Foreskin keratinocyte (primary cell): ENCODE measurements at places on chromosomes 7 and 10.

DNA sequence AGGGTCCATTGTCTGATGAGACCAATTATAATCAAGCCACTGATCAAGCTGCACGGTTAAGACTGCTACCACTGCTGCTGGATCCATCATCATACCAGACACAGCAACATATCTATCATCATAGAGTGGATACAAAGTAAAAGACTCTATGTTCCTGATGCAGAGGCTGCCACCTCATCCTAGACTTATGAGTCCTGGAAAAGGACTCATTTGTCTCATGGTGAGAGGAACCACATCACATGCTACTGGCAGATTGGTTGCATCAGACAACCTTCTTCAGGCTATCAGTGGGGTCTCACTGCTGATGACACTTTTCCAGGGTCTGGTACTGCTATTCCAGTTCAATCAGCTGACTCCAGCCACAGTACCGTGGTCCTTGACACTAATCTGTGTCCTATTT lies 79.0 kb downstream of the ABI1 start:
- DNase-seq = peak; percentile 76

GRCh38 chr7:11605749-11606148 lies 226.2 kb downstream of the THSD7A start:
- no peak for DNase-seq

DNA sequence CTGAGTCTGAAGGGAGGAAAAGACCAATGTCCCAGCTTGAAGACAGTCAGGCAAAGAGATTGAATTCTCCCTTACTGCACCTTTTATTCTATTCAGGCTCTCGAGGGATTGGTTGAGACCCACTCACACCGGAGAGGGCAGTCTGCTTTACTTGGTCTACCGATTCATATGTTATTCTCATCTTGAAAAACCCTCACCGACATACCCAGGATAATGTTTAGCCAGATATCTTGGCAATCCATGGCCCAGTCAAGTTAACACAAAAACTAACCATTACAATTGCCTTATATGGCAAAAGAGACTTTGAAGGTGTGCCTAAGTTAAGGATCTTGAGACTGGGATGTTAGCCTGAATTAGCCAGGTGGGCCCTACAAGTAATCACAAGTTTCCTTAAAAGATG lies 53.8 kb upstream of the BET1 start:
- DNase-seq = no peak

- no peak for DNase-seq
Observed at GRCh38 chr7:90747516-90747915, 151.4 kb downstream of the CDK14 start.

GRCh38 chr10:48439031-48439430 lies 132.6 kb downstream of the MAPK8 start:
- peak; percentile 55 for DNase-seq

GRCh38 chr7:38274486-38274885 lies 1.1 kb upstream of the TARP start:
- no peak for DNase-seq

DNA sequence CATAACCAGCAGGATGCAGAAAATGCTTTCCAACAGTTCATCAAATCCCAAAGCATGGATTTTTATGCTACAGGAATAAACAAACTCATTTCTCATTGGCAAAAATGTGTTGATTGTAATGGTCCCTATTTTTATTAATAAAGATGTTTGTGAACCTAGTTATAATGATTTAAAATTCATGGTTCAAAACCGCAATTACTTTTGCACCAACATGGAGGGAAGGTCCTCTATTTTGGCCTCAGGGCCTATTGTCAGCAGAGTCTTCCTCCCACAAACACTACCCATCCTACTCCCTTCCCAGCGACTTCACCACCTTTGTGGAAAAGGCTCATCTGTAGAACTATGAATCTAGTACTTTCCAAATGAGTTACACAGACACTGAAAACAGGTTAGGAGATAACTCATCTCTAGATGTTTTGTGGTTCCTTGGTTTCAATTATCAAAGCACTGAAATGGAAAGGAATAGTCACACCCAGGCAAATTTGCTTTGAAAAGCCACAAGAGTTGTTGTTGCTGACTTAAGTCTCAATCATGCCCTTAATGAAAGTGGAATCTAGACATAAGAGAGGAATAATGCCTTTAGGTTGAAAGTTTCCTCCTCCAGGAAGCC lies 59.4 kb upstream of the FRMD4A start:
- no peak for DNase-seq

DNA sequence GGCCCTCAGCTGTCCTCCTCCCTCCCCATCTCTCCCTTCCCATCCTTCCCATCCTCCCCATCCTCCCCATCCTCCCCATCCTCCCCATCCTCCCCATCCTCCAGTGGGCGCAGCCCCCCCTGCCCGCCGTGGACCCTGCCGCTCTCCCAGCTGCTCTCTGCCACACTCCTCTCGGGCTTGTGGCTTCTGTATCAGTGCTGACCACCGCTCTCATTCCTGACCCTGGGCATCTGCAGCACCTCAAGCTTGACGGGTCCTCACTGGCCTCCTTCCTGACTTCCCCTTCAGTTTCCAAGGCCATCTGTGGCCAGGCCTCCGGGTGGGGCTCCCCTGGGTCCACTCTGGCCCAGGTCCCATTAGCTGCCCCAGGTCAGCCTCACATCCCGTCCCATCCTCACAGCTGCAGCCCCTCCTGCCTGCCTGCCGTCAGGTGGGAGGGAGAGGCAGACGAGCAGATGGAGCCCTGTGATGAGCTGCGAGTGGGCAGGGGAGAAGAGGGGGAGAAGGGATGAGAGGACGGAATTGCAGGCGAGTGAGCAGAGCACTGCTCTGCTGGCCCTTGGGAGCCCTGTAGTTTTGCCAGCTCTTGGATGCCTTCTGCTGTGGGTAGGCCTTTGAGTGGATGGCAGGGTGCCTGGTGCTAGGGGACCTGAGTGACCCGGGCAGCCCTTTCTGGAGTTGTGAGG lies 35.7 kb downstream of the LHPP start:
- DNase-seq = no peak

GRCh38 chr10:18687706-18688105 lies 28.5 kb downstream of the ARL5B start:
- no peak for DNase-seq

DNA sequence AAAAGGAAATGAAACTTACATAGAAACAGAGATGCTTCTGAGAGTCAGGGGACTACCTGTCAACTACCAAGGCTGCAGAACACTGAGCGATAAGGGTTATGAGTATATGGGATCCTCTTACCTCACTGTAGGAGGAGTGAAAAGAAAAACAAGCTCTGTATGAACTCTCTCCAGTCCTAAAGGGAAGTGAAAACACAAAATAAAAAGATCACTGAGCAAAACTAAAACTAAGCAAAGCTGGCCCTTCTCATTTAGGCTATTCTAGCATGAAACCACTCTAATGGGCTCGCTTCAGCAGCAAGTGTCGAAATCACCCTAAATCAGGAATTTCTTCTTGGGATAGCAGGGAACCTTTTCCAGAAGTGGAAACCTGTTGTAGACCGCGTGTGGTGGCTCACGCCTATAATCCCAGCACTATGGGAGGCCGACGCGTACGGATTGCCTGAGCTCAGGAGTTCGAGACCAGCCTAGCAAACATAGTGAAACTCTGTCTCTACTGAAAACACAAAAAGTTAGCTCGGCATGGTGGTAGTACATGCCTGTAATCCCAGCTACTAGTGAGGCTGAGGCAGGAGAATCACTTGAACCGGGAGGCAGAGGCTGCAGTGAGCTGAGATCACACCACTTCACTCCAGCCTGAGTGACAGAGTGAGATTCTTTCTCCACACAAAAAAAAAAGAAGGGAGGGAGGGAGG lies 27.0 kb downstream of the DCLRE1C start:
- DNase-seq = no peak

GRCh38 chr7:152587366-152587765 lies 88.6 kb downstream of the XRCC2 start:
- DNase-seq = no peak

GRCh38 chr7:148299350-148300276 lies 291.0 kb upstream of the C7orf33 start:
- no peak for DNase-seq

- peak; percentile 40 for DNase-seq
Observed at GRCh38 chr7:99090771-99091542, 53.0 kb downstream of the SMURF1 start.

GRCh38 chr7:50608196-50608906 lies 43.1 kb upstream of the DDC start:
- no peak for DNase-seq

GRCh38 chr10:35208536-35208935 lies 81.9 kb downstream of the CREM start:
- no peak for DNase-seq

GRCh38 chr7:68107261-68107660 lies 1110.6 kb downstream of the TYW1 start:
- no peak for DNase-seq

GRCh38 chr10:130221456-130222375 lies 85.5 kb downstream of the GLRX3 start:
- no peak for DNase-seq

DNA sequence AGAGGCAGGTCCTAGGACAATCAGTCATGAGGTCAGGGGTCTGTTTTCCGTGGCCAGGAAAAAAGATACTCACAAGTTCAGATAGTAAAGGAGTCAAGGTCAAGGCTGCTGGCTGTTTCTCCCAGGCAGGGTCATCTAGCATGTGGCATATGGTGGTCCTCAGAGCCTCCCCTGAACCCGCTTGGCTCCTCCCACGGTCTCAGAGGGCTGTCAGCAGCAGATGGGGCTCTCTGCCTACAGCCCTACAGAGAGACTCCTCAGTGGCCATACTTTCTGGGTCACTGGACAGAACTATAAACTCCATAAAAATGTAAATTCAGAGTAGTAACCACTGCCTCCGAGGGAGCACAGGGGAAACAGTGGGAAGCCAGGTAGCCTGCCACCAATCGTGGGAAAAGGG lies 11.3 kb upstream of the DRGX start:
- no peak for DNase-seq

DNA sequence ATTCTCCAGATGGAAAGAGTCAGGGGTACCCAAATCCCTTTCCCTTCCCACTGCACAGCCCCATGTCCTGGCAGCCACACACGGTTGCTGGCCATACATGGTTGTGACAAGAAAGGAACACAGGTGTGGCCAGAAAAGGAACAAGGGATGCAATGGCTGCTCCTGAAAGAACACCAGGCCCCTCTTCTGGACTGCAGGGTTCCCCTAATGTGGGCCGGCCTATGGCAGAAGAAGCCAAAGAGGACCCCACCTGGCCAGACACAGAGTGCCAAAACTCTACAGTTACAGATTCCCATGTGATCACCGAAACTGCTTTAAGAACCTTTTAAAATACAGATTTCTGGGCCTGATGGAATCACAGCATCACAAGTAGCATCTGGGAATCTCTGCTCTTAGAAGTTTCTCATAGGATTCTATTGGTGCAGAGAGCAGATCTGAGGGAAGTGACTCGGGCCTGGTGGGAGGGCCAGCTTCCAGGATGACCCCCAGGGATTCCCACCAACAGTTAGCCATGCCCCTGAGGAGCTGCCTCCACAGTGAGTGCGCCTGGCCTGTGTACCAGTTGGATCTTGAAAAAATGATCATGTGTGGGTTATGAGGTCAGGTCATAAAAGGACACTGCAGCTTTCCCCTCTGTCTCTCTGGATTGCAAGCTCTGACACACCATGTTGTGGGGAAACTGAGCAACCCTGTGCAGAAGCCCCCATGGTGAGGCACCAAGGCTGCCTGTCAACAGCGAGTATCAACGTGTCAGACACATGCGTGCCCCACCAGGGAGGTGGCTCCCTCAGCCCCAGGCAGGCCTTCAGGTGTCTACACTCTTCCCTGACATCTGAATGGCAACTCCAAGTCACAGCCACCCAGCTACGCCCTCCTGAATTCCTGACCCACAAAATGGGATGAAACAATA lies 89.6 kb upstream of the LANCL2 start:
- no peak for DNase-seq

DNA sequence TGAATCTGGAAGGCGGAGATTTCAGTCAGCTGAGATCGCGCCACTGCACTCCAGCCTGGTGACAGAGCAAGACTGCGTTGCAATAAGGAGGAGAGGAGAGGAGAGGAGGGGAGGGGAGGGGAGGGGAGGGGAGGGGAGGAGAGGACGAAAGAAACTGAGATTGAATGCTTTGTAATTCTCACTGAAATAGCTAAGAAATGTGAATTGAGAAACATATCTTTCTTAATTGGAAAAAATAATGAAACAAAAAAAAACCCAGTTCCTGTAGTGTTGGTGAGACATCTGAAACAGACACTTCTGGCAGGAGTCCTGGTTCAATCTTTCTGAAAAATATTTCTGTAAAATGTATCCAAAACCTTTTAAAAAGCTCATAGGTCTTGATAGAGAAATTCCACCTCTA lies 26.5 kb downstream of the PPA1 start:
- no peak for DNase-seq
